ENCODE measurements at places on chromosomes 7 and 10.
A peak's percentile ranks its signal among the peaks of the same experiment; 100 is the strongest.

DNA sequence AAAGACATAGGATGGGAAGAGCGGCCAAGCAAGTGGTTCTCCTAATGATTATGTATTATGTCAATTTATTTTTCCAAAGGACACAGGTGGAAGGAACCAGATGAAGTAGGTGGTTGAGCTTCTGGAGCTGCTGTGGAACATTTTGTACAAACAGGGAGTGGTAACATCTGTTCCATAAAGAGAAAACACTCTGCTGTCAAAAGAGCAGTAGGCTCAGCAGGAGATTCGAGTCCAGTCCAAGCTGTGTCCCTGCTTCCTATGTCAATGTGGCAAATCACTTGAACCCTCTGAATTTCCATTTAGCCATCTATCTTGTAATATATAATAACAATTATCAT is 448.0 kb upstream of the ANKRD30A start:
- DNase-seq: no peak

- DNase-seq: no peak
Observed at GRCh38 chr10:7969623-7970022, 84.9 kb upstream of the GATA3 start.

DNA sequence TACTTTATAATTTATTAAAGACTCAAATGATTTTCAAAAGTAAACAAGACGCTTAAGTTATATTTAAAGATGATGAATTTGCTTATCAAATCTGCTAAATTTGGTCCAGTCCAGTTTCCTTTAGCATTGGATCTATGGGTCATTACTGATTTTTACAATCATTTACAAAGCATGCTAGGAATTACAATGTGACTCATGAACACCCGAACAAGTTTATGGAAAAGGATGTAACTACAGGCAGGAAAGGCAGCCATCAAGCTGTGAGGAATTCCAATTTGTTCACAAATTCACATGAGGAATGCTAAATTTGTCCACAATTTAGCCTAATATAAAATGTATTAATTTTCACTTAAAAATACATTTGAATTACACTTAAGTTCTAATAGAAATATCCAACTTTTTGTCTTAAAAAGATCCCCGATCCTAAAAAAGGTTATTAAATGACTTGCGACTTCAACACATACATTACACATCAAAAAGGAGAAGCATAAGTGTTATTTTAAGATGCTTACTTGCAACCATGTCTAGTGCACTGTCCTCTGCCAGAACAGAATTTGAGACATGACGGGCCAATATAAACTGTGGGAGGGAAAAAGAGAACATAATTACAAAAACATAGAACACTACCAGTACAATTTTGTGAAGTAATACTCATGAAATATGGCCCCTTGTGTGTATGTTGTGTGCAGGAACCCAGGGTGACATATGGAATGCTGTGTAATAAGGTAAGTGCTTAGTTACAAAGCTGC is 194.2 kb upstream of the SLC26A5 start:
- no peak for DNase-seq

- DNase-seq: peak; percentile 13
Observed at GRCh38 chr10:50275650-50276235, 24.4 kb upstream of the ASAH2 start.

- DNase-seq: peak; percentile 15
Observed at GRCh38 chr7:72493850-72494661, 81.9 kb upstream of the CALN1 start.

- no peak for DNase-seq
Observed at GRCh38 chr7:80110376-80110775, 24.3 kb upstream of the GNAI1 start.

GRCh38 chr7:36762394-36762793 is 38.1 kb upstream of the AOAH start:
- DNase-seq: no peak

- DNase-seq: no peak
Observed at GRCh38 chr7:25392588-25393338, 164.5 kb upstream of the NPVF start.

- no peak for DNase-seq
Observed at GRCh38 chr7:8109196-8110022, 140.8 kb downstream of the GLCCI1 start.
